ENCODE measurements at places on chromosomes 4 and X.
A peak's percentile ranks its signal among the peaks of the same experiment; 100 is the strongest.

DNA sequence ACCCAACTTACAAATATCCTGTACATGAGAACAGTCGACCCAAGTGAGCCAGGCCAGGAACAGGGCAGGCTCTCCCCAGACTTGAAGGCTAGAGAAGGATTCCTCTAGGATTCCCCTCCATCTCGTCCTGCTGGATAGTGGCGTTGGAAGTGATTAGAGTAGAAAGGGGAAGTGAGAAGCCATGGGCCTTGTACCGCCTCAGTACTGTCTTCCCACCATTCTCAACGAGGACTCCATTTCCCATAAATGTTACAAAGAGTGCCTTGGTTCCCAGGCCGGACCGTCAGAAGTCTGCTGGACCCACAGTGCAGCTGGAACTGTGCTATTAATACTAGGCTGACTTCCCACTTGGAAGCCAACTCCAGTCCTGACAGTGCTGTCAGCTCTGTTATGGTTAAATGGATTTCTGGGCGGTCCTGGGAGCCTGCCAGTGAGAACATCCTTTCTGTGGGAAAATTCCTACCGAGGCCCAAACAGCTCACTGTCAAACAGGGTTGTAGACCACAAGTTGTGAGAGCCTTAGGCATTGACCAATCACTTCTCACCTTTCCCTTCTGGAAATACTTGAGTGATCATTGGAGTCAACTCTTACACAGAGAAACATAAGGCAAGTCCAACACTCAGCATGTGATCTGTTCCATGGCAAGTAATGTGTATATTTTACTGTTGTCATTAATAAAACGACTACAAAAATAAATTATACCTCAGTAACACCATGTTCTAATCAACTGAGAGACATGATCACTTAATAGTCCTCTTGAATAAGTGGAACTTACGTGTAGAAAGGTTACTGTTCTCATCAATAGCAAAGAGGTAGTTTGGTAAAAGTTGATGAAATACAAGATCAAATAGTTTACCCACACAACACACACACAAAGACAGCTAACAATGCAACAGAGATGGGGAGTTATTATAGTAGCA lies 58.4 kb downstream of the AMELX start:
- no peak for DNase-seq

DNA sequence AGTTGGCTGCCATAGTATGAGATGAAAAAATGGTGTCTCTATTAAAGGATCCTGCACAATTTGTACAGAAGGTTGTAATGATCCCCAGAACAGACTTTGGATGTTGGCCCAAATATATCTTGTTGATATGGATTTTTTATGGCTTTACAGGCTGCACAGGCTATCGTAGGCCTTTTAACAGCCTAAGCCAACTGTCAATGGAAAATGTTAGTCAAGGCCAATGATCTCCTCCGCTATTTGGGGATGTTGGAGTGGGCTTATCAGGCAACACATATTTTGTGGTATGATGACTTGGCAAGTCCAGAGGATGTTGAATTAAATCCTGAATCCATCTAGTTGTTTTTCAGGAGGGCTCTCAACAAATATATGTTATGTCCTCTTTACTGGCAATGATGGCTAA lies 42.1 kb downstream of the ZCCHC13 start:
- DNase-seq, result no peak

DNA sequence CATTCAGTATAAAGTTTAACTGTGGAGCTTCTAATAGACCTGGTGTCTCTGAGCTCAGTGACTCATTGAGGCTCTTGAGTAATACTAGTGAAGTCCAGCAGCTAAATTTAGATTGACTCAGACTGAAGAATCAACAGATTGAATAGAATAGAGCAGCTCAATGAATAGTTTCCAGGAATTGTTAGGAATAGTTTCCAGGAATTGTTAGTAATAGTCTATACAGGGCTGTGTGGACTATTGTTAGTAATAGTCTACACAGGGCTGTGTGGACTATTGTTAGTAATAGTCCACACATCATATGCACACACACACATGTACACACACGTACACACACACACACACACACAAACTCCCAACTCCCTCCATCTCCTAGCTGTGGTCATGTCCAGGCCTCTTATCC lies 3.0 kb downstream of the GIMD1 start:
- no peak for DNase-seq

- DNase-seq, result peak; percentile 62
Measured at GRCh38 chrX:118346258-118347094, 570 bp downstream of the WDR44 start.
